ENCODE measurements at places on chromosomes 6 and 20.

DNA sequence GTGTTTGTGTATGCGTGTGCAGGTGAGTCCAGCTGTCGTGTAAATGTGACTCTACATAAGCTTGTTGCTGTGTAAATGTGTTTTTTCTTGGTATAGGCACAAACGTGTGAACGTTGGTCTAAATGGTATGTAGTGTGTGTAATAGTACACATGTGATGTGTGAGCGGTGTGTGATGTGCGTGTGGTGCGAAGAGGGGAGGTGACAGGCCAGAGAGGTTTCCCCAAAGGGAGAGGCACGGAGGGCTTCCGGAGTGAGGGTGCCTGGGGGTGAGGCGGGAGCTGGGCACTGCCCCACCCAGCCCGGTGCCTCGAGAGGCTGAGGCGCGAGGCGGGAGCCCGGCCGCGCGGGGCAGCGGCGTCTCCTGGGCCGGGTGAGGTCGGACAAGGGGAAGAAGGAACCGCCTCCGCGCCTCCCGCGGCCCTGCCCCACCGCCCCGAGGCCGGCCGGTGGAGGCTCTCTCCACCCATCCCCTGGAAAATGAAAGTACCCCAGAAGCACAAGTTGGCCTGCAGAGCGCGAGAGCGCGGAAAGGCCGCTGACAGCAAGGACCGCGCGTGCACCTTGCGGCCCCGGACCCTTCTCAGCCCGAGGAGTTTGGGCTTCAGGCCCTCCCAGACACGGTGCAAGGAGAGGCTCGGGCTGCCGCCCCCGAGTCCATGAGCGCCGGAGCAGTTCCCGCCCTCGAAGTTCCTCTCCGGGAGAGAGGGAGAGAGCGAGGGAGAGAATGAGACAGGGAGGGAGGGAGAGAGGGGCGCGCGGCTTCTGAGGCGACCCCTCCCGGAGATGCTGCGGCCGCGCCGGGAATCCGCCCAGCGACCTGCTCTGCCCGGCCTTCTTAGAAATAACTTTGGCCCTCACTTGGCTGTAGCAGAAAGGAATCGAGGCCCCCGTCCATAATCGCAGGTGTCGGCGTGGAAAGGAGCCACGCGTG is 43.2 kb upstream of the OSTM1 start:
- peak; percentile 52 for DNase-seq

- no peak for DNase-seq
Measured at GRCh38 chr20:25325073-25325472, 65.6 kb downstream of the ABHD12 start.

DNA sequence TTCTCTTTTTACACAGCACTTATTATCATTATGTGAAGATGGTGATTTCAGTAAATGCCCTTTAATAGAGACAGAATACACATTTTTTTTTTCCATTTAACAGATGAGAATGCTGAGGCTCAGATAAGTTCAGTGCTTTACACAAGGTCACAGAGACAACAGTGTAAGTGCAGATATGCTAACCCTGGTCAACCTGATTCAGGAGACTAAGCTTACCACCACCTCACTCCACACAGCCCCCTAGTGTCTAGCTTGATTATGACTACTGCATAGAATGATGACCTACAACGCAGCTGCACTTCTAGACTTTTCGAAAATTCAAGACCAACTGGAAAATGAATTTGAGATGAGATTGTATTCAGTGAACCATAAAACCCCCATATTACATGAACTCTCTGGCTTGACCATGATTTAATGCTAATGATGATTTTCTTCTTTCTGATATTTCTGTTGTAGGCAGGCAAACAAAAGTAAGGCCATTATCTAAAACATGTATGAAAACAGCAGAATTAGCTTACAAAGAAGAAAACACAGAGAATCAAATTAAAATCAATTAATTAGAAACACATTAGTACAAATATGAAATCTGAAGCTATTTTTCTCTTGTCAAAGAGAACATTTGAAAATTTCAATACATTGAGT is 212.1 kb upstream of the PHACTR1 start:
- DNase-seq, result peak; percentile 47

GRCh38 chr6:159557031-159557430 is 136.0 kb downstream of the SOD2 start:
- no peak for DNase-seq

DNA sequence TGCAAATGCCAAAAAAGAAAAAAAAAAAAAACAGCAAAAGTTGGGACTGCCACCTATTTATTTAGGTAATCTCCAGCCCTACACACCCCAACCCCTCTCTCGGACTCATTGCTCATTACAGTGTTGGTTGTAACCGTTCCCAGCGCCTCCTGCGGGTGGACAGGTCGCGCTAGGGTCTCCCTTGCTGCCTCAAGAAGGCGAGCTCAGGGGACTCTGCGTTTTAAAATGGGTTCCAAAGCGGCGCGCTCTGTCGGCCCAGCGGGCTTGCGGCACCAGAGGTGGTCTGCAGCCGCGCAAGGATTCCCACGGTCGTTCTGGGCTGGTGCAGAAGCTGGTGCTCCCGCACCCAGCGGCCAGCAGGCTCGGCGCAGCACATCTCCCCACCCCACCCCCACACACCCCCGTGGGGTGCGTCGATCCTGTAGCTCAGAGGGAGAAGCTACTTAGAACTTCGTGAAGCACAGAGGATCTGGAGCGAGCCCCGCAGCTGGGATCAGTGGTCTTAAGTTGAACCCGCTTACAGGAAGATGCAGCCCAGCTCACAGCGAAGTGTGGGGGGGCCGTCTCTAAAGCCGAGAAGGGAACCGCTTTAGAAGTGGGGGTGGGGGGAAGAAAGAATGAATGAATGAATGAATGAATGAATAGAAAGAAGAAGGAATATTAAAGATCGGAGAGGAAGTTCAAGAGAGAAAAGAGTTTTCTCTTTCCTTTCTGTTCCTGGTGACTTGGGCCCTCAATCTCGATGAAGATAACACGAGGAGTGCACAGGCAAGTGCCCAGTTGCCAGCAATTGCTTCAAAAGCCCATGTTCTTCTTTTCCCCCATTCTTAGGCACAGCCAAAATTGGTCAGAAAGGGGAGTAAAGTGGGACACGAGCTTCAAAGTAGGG is 780 bp downstream of the TFAP2A start:
- DNase-seq, result peak; percentile 60

GRCh38 chr20:9460518-9460917 is 53.9 kb upstream of the LAMP5 start:
- peak; percentile 52 for DNase-seq

DNA sequence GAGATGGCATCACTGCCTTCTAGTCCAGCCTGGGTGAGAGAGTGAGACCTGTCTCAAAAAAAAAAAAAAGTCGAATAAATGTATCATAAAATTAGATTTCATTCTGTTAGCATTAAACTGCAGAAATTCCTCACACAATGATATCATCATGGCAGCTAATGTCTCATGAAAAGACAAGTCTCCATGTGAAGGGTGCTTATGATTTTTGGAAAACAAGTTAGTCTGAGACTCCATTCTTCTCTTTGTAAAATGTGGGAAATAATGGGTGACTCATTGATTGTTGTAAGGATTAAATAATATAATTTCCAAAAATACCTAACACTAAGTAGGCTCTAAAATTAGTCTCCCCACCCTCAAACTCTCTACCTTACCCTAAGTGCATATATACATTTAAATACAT is 49.6 kb upstream of the CDYL start:
- no peak for DNase-seq

DNA sequence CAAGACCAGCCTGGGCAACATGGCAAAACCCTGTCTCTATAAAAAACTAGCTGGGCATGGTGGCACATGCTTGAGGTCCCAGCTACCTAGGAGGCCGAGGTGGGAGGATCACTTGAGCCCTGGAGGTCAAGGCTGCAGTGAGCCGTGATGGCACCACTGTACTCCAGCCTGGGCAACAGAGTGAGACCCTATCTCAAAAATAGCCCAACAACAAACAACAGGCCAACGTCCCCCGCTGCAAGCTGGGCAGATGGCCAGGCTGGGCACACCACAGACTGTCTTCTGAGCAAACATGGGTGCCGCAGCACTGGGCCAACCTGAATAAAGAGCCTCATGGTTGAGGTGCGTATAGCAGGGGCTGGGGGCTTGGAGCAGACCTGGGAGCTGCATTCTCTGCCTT is 46.6 kb upstream of the SRF start:
- DNase-seq, result no peak
